ENCODE measurements at places on chromosomes 11 and 22. TPM values are rescaled to one million over a fixed set of nuclear protein-coding genes. Genes with fewer than 3 reads are reported as not detected.

Gene CYP2D6
- 3.2 TPM for total RNA-seq

Gene RFPL2
- not detected for total RNA-seq

Gene UCP3
- total RNA-seq = 4.0 TPM

Gene OR51E1
- 1.4 TPM for total RNA-seq

Gene OR4A16
- not detected for total RNA-seq

Gene ACAD8
- total RNA-seq = 28.1 TPM

DNA sequence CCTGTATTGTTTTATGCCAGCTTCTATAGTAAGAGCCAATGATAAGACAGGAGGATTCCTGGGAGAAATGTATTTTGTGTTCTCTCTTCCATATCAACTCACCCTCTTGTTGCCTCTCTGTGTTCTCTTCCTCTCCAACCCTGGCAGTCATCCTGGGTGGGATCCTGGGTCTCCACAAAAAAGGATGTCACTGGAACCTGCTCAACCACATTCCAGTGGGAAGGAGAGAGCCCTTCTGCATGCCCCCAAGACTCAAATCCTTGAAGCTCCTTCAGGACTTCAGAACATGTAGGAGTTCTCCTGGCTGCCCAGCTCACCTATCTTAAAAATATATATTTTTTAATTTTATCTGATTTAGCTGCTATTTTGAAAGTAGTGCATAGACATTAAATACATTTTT, 26.1 kb downstream of the APOL6 start:
- no peak for DNase-seq
- no peaks in the 10 kb centered on the region for H3K27me3 ChIP-seq
- H3K4me1 ChIP-seq = no peaks in the 10 kb centered on the region
- no peaks in the 10 kb centered on the region for H3K36me3 ChIP-seq
- no peak overlapping the region for H3K4me3 ChIP-seq

DNA sequence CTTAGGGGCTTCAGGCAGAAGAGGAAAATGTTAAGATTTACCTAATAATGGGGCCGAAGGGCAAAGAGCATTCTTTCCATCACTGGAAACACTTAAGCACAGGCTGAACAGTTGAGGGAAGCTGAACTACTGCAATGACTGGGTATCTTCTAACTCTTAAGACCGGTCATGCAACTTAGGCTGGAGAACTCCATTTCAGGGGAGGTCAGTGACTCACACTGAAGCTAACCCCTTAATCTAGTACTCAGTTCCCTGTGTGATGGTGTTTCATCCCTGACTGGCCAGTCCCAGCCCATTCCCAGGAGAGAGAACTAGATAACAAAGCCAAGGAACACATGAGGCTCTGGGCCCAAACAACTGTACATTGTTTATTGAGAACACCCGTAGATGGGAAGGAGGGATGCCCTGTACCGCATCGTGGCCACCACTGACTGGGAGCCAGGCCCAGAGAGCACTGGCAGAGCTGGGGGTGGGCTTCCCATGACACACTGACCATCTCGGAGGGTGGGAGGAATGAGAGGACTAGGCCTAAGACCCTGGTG, 10.5 kb downstream of the RPL27A start:
- H3K27ac ChIP-seq = no peak overlapping the region
- no peaks in the 10 kb centered on the region for H3K27me3 ChIP-seq
- no peak for DNase-seq
- H3K4me1 ChIP-seq = no peaks in the 10 kb centered on the region

- no peaks in the 10 kb centered on the region for H3K4me1 ChIP-seq
- H3K27ac ChIP-seq = peak overlapping the region; percentile 32
- no peaks in the 10 kb centered on the region for H3K27me3 ChIP-seq
- no peak overlapping the region for H3K4me3 ChIP-seq
Measured at GRCh38 chr22:38748487-38749136, 7.2 kb downstream of the SUN2 start.

DNA sequence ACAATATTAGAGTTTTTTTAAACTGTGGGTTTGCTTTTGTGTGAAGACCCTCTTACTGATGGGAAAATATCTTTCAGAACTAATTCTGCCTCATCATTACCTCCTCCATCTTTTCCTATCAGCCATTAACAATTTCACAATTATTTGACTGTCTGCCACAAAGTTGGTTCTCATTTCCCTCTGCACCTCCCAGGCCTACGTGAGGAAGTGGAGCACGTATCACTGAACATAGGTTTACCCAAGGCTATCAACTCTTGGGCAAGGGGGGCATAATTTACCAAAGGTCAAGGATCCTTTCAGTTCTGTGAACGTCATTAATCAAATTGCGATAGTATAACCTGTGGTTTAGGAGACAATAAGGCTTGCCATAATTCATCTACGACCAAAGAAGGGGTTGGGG, 60.0 kb downstream of the LIF start:
- H3K4me3 ChIP-seq = no peak overlapping the region
- H3K27me3 ChIP-seq = no peaks in the 10 kb centered on the region
- H3K36me3 ChIP-seq = no peaks in the 10 kb centered on the region
- no peak for DNase-seq

DNA sequence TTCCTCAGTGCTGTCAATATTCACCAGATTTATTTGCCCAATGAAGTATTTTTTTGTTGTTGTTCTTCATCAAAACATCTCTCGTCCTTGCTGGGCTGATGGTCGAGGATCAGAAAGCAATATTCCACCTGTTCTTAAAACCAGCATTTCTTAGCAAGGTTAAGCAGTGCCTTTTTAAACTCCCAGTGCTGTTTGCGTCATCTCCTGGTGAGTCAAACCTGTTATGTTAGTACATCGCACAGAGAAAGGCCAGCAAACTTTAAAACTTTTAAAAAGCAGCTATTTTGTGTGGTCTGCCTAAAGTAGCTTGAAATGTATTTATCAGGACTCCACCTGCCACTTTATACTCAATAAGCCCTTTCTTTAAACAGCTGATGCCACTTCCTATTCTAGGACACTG, 802.0 kb downstream of the KCNA4 start:
- H3K27ac ChIP-seq = no peak overlapping the region
- H3K4me1 ChIP-seq = no peaks in the 10 kb centered on the region
- no peak overlapping the region for H3K4me3 ChIP-seq
- no peaks in the 10 kb centered on the region for H3K36me3 ChIP-seq
- no peaks in the 10 kb centered on the region for H3K27me3 ChIP-seq
- no peak for DNase-seq

- H3K27ac ChIP-seq = peak overlapping the region; percentile 92
- no peaks in the 10 kb centered on the region for H3K4me1 ChIP-seq
- no peak overlapping the region for H3K4me3 ChIP-seq
- no peaks in the 10 kb centered on the region for H3K27me3 ChIP-seq
- DNase-seq = no peak
Measured at GRCh38 chr11:843086-843734, 558 bp downstream of the TSPAN4 start.

DNA sequence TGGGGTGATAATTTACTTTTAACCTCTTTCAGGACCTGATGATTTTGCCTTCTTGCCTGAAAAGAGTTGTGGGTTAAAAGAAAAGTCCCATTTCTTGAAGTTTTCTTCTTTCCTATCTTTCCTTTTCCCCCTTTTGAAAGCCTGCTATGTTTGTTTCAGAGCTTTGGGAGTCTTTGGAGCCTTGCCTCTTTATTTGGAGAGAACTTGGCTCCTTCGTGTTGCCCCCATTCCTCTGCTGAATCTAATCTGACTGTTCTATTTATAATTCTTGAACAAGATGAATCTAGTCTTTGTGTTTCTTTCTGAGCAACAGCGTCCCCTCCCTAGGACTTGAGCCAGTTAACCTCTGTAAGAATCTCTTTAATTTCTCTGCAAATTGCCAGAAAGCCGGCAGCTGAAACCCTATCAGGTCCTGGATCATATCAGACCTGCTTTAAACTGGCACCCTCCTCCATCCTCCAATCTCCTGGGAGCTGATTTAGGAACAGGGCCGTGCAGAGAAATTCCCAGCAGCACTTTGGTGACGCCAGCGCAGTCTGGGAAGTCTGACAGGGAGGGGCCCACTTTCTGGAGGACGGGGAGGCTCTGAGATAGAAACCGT, 289.1 kb upstream of the SORL1-AS1 start:
- H3K4me3 ChIP-seq = no peak overlapping the region
- DNase-seq = peak; percentile 81
- H3K27me3 ChIP-seq = no peaks in the 10 kb centered on the region
- H3K4me1 ChIP-seq = no peaks in the 10 kb centered on the region

DNA sequence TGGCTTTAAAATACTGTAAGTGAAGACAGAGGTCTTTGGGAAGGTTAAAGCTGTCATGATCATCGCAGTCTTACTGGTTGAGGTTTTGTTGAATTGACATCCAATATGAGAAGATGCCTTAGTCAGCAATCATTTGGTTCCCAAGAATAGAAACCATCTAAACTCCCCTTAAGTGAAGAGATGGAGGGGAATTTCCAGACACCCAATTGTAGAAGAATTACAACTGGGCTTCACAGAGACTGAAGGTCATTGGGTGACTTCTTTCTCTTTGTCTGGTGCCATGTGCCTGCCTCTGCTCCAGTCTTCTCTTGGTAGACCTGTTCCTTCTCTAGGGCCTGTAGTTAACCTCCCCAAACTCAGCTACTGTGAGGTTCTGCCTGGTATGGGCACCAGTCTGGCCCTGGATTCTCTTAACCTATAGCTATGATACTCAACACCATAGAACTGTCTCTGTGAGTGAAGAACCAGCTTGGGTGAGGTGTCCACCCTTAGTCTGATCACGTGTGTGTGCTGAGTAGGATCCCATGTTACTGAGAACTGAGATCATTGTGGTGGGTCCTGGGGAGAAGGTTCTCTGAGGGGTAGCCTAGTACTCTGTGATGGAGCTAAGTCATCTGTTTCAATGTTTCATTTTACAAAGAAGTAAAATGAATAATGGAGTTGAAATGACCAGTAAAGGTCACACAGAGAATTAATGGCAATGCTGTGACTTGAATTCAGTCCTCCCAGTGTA, 182.5 kb downstream of the CSNK2A3 start:
- H3K4me3 ChIP-seq = no peak overlapping the region
- no peaks in the 10 kb centered on the region for H3K4me1 ChIP-seq
- DNase-seq = no peak
- no peaks in the 10 kb centered on the region for H3K36me3 ChIP-seq
- no peaks in the 10 kb centered on the region for H3K27me3 ChIP-seq

GRCh38 chr11:61482513-61482912, 26.0 kb upstream of the LRRC10B start:
- H3K36me3 ChIP-seq = no peaks in the 10 kb centered on the region
- H3K27ac ChIP-seq = no peak overlapping the region
- no peaks in the 10 kb centered on the region for H3K27me3 ChIP-seq
- H3K4me3 ChIP-seq = no peak overlapping the region
- no peak for DNase-seq
- H3K4me1 ChIP-seq = peaks cover 4% of the 10 kb centered on the region

DNA sequence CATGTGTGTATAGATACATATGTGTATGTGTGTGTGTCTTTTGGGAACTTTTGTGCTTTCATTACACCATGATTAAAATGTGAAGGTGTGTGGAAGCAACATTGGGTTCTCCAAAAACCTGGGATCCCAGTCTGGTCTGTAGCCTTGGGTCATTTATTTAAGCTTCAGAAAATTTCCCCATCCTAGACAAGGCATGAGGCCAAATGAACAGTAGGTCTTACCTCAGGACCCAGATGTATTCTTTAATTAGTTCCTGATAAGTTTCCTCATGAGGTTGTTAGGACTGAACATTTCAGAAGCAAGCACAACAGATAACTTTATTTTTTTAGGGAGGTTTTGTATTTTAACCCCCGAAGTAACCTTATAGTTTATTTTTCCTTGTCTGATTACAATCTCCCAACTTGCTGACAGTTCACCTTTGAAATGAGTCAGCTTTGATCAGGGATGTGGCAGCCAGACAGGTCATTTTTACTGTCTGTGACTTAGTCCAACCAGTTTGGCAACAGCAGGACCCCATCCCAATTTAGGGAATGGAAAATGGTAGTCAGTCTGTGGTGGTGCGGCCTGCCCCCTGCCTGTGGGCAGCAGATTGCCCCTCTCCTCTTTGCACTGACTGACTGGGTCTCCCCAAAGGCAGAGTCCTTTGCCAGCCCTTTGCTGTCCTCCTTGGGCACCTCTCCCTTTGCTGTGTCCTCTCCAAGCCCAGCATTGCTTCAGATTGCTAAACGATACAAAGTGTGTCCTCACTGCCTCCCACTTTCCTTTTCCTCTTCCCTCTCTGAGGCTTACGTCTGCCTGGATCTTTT, 88.3 kb downstream of the NAV2 start:
- no peaks in the 10 kb centered on the region for H3K36me3 ChIP-seq
- no peaks in the 10 kb centered on the region for H3K4me1 ChIP-seq
- H3K27ac ChIP-seq = no peak overlapping the region
- DNase-seq = no peak
- no peaks in the 10 kb centered on the region for H3K27me3 ChIP-seq

- H3K27me3 ChIP-seq = no peaks in the 10 kb centered on the region
- H3K4me3 ChIP-seq = no peak overlapping the region
- no peaks in the 10 kb centered on the region for H3K4me1 ChIP-seq
- no peak overlapping the region for H3K27ac ChIP-seq
Measured at GRCh38 chr22:41672780-41673509, 15.7 kb downstream of the SNU13 start.

DNA sequence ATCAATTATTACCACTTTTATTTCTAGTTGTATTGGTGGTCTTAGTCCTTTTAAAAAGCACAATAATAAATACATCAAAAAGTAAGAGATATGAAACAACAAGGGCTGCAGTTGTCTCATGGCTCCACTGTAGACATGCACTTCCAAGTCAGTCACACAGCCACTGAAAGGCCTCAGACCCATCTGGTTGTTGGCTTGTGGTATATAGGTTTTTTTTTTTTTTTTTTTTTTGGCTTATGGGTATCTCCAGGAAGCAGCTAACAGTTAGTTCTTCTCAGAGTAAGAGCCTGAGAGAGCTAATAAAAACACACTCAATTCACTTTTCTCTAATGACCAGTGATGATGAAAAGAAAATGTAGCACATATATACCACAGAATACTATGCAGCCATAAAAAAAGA, 6.0 kb upstream of the OR52E6 start:
- no peaks in the 10 kb centered on the region for H3K36me3 ChIP-seq
- no peaks in the 10 kb centered on the region for H3K27me3 ChIP-seq
- H3K4me1 ChIP-seq = no peaks in the 10 kb centered on the region
- no peak overlapping the region for H3K27ac ChIP-seq
- H3K4me3 ChIP-seq = no peak overlapping the region

DNA sequence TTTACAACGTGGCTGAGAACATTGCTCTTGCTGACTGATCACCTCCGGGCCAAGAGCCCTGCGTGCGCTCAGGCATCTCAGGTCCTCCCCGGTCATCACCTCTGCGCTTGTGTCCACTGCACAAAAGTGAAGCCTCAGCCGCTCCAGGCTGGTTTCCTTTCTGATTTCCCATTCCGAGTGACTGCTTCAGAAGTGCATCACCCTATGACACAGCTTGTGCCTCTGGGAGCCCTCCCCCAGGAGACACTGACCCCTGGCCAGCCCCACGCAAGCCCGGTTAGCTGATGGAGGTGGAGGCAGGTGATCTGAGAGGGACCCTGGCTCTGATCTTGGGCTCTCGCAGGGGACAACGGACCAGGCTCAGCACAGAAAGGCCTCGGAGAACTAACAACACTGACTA, 38.3 kb upstream of the GNB1L start:
- no peaks in the 10 kb centered on the region for H3K4me1 ChIP-seq
- no peak overlapping the region for H3K27ac ChIP-seq
- H3K27me3 ChIP-seq = no peaks in the 10 kb centered on the region
- no peak for DNase-seq
